ENCODE measurements at places on chromosomes 4 and X. TPM values are rescaled to one million over a fixed set of nuclear protein-coding genes. Genes with fewer than 3 reads are reported as not detected.
A peak's percentile ranks its signal among the peaks of the same experiment; 100 is the strongest.

- no peak for DNase-seq
Observed at GRCh38 chr4:185113340-185113739, 29.7 kb upstream of the SLC25A4 start.

DNA sequence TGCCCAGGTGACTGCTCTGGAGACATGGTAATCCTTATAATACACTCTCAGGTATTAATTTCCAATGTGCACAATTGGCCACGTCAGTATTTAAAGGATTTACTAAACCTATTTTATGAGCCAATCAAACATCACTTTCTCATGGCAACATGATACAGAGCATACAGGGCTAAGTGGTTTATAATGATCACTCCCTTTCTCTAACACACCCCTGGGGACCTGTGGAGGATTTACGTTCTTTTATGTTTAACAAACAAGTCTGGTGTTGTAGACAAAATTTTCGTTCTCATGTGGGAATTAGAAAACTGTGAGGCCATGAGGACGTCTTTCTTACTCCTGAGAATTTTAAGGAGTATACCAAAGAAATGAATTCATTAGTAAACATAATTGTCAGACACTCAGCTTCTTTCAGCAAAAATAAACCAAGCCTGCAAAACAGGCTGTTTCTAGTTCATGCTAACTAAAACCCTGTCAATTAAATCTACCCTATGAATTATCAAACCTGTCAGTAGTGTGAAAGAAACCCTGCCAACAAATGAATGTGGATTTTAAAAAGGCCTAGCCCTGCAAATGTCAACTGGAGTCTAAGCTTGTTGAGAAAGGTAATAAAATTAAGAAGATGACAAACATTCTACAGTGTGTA lies 155.8 kb downstream of the PDGFC start:
- DNase-seq, result no peak

DNA sequence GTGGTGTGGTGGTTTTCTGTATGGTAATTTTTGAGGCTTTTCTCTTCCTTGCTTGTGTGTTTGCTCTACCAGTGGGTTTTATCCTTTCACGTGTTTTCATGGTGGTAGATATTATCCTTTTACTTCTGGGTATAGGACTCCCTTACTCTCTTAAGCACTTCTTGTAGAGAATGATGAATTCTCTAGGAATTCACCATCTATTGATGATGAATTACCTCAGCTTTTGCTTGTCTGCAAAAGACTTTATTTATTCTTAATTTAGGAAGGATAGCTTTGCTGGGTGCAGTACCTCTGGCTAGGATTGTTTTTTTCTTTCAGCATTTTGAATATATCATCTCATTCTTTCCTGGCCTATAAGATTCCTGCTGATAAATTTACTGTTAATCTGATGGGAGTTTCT lies 415.3 kb downstream of the PDGFC start:
- no peak for DNase-seq

GRCh38 chr4:124018383-124019317 lies 622.1 kb downstream of the SPRY1 start:
- DNase-seq, result peak; percentile 49

DNA sequence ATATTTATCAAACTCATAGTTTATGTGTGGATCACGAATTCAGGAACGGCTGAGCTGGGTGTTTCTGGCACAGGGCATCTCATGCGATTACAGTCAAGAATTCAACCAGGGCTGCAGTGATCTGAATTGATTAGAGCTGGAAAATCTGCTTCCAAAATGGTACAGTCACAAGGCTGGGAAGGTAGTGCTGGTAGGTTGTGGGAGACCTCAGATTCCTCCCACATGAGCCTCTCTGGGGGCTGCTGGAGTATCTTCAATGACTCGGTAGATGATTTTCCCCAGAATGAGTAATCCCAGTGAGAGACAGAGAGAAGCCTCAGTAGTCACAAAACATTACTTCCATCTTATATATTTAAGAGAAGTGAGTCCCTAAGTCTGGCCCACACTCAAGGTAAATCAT lies 36.2 kb upstream of the PRDX4 start:
- no peak for DNase-seq

- no peak for DNase-seq
Observed at GRCh38 chrX:46837558-46838485, 979 bp downstream of the RP2 start.

DNA sequence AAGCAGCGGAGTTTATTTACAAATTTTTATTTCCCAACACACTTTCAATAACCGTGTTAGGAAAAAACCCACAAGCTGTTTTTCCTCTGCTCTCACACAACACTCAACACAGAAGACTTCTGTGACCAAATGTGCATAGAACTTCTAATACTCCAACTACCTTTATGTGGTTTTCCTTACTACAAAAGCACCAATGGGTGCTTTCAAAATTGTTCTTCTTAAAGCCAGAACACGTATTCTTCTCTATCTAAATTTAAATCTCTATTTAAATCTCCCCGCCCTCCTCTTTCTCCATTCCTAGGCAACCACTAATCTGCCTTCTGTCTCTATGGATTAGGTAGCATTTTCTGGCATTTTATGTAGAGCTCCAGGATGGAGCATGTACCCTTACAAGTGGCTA lies 90.0 kb downstream of the SHROOM2 start:
- no peak for DNase-seq

DNA sequence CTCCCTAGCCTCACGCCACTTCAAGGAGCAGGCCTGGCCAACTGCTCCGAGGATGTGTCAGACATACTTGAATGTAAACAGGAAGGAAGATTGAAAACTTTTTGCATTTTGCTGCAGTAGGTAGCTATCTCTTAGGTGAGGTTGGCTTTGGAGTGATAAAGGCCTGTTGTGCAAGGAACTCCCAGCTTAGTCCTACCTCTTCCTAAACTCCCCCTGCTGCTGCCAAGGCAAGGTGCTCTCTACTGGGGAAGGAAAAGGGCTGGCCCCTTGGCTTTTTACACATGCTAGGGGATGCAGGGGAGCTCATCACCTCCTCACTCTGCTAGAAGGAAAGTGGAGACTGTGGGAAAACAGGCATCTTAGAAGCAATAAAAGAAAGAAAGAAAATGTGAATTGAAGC lies 10.7 kb upstream of the BRS3 start:
- DNase-seq, result no peak

DNA sequence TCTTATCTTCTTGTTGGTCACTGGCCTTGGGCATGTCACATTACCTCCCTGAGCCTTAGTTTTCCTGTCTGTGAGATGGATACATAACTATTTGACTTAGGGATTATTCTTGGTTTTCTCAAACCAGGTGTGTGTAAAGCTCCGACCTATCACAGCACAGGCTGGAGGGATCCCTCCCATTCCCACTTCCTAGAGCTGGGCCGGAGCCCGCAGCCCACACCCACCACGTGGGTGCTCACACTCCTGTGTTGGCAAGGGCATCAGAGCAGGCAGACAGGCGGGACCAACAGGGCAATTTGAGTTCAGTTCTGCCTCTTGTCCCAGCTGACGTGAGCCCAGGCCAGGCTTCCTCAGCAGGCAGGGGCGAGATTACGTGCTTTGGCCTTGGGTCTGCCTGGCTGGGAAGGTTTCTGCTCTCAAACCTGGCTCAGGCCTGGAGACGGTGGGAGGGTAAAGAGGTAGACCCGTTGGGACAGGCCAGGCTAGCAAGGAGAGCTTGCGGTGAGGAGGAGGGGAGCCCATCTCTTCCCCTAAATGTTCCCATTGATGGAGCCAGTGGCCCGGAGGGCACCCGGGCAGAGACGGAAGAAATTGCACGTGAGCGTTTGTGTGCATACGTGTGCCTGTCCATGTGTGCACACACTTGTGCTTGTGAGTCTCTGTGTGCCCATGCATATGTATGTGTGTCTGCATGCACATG lies 734 bp upstream of the SH3TC1 start:
- DNase-seq, result no peak

- no peak for DNase-seq
Observed at GRCh38 chr4:37661772-37662171, 24.4 kb downstream of the RELL1 start.

GRCh38 chr4:166602068-166602467 lies 632.2 kb downstream of the SPOCK3 start:
- DNase-seq, result no peak

DNA sequence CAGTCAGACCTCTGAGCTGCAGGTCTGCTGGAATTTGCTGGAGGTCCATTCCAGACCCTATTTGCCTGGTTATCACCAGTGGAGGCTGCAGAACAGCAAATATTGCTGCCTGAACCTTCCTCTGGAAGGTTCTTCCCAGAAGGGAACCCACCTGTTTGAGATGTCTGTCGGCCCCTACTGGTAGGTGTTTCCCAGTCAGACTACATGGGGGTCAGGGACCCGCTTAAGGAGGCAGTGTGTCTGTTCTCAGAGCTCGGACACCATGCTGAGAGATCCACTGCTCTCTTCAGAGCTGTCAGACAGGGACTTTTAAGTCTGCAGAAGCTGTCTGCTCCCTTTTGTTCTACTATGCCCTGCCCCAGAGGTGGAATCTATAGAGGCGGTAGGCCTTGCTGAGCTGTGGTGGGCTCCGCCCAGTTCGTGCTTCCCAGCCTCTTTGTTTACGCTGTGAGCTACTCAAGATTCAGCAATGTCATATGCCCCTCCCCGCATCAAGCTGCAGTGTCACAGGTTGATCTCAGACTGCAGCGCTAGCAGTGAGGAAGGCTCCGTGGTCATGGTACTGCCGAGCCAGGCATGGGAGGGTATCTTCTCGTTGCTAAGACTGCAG lies 44.1 kb upstream of the KDR start:
- DNase-seq, result no peak

- DNase-seq, result no peak
Observed at GRCh38 chr4:165874072-165874790, 1.2 kb downstream of the TLL1 start.

DNA sequence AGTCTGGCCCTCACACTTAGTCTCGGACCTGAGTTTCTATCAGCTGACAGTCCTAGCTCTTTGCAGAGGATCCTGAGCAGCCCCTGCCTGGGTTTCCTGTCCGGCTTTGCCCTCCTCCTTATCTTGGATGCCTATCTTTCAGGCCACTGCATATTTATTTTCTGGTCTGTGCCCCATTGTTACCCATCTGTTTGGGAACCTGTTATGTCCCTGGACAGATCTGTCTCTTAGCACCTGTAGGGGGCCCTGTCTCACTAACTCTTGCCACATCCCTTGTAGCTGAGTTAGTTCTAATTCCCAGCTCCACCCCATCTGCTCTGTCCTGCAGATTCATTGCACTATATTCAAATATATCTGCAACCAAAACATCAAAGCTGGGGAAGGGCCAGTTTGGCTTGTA lies 514.9 kb upstream of the LCORL start:
- no peak for DNase-seq

- no peak for DNase-seq
Observed at GRCh38 chrX:2516623-2517022, 15.8 kb upstream of the DHRSX start.

- no peak for DNase-seq
Observed at GRCh38 chr4:110953191-110953590, 330.3 kb upstream of the PITX2 start.

DNA sequence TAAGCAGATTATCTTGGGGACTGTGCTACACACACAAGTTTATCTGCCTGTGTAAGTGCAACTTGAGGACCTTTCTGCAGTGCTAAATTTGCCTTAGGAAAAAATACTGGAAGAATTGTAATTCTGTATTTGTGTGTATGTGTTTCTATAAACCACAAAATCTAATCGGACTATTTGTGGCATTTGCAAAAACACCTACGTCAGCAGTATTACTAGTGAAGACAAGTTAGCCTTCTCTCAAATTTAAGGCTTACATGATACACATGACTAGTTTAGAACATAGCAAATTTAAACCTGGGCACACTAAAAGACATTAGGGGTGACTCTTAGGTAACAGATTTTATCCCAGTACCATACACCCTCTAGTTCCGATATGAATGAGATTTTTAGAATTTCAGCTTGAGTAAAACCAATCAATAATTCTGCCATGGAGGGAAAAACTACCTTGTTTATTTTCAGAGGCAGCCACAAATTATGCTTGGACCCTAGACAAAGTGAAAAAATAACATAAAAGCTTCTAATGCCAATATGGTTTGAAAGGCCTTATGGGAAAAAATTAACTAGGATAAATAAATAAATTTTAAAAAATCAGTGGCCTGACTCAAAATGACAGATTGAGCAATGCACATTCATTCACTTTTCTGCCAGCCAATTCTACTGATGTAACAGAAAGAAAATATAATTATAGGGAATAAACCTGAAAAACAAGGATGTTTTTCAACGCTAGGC lies 176.4 kb downstream of the SNCA start:
- no peak for DNase-seq

DNA sequence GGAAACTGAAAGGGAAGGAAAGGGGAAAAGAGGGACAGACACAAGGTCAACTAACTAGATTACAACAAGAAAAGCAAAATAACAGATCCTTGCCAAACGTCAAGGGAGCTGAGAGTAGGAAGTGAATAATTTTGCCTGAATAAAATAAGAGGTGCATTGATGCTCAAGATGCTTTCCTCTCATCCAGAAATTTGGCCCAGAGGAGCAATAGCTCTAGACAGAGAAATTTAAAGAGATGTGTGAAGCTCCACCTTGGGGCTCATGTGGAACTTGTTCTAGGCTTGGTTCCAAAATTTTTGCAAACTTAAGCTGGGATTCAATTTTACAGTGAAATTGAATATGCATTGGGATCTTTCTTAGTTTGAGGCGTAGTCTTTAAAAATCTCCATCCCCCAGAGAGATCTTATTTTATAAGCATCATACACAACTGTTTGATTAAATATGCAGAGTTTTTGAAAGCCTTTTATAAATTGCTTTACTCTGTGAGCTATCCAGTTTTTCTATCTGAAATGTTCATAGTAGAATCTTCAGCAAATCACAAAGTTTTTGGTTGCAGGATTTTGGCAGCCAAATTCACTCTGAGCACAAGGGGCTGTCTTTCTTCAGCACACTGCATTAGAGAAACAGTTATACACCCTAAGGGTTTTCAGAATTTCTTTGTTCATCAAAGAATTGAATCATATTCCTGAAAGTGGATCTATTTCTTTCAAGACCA lies 1159.5 kb downstream of the ADGRL3 start:
- DNase-seq, result no peak

DNA sequence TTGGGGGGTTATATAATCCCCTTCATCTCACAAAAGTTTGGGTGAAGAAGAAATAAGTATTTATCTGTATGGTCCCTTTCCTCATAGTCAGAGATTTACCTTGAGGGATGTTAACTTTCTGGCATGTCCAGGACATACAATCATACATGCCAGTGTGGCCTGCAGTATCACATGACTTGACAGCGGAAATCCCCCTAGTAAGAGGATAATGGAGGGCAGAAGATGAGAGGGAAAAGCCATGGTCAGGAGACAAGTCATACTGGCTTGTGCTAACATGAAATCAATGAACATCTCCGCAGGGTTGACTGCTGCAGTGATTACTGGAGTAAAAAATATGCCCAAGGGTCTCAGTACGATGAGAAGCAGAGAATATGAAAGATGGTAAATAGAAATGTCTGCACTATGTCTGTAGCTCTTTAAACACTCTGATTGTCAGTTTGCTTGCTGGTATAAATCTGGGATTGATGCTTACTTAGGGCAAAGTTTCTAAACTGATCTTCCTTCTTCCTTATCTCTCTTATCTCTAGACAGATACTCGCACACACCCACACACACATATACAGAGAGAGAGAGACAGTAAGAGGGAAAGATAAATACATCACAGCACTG lies 1385.6 kb upstream of the ADGRL3 start:
- DNase-seq, result no peak

ADGRA3 gene
- total RNA-seq, result 35.3 TPM

KLF8 gene
- 18.4 TPM for total RNA-seq

ASB9 gene
- total RNA-seq, result 4.1 TPM

SYN1 gene
- total RNA-seq, result not detected

CT45A2 gene
- not detected for total RNA-seq

CXorf65 gene
- not detected for total RNA-seq

MGAT4D gene
- total RNA-seq, result not detected

ADH1A gene
- 0.88 TPM for total RNA-seq

SULT1E1 gene
- not detected for total RNA-seq

MAGEA12 gene
- not detected for total RNA-seq

PNMA5 gene
- total RNA-seq, result not detected
